ENCODE measurements at places on chromosomes 12 and 14. TPM values are rescaled to one million over a fixed set of nuclear protein-coding genes. Genes with fewer than 3 reads are reported as not detected.

Gene CDC42BPB
- 7.5 TPM for total RNA-seq

Gene SYNDIG1L
- total RNA-seq: not detected

Gene ADAMTS20
- total RNA-seq: not detected

Gene NUAK1
- not detected for total RNA-seq

Gene RNF212B
- total RNA-seq: not detected

Gene ZNF384
- total RNA-seq: 88.6 TPM

DNA sequence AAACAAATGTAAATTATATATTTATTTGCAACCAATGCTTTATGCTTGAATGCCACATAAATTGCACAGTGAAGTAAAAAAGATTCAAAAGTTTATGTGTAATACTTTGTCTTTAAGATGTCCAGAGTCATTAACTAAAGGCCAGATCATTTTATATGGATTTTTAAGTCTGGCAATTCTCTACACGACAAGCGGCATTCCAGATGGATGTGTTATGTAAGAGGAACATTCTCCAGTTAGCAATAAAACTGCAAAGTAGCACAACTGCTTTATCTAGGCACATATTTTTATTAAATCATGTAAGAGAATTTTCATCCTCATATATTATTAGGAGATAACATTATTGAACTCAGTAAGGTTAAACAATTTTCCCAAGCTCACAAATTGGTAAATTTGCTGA lies 1717.7 kb upstream of the SEL1L start:
- DNase-seq: no peak

- DNase-seq: no peak
These were observed 5.2 kb upstream of the TEP1 start for GRCh38 chr14:20418501-20418909.

DNA sequence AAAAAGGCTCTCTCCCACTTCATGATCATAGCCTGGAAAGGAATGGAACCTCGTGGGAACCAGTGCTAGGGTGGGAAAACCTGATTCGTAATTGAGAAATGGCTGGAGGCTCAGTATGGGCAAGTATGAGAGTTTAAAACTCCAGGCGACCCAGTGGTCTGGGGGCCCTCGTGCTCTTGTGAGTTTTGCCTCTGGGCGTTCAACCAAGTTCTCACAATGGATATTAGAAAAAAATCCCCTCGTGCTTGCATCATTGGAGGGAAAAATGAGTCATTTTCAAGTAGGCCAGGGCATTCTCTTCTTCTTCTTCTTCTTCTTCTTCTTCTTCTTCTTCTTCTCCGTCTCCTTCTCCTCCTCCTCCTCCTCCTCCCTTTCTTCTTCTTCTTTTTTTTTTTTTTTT lies 39.0 kb downstream of the GPR68 start:
- DNase-seq: no peak

DNA sequence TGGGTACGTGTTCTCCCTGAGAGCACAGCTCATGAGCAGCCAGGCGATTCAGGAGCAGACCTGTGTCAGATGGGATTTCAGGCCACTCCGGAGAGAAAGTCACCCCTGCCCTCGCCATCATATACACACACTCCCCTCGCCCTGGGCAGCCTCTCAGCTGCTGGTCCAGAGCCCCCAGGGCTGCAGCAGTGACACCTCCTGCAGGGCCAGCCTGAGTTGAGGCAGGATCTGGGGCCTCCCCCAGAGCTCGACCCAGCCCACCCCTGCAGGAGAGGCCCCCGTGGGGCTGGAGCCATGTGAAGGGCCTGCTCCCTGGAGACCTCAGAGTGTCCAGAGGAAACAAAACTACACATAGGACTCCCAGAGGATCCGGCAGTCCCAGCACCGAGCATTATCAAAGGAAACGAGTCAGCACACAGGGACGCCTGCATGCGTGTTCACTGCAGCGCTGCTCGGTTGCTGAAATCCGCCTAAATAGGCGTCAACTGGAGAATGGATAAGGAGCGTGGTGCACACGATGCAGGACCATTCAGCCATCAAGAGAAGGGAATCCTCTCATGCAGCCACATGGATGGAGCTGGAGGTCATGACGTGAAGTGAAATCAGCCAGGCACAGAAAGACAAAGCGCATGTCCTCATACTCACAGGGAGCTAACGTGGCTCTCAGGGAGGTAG lies 104.0 kb downstream of the TNFAIP2 start:
- DNase-seq: no peak

DNA sequence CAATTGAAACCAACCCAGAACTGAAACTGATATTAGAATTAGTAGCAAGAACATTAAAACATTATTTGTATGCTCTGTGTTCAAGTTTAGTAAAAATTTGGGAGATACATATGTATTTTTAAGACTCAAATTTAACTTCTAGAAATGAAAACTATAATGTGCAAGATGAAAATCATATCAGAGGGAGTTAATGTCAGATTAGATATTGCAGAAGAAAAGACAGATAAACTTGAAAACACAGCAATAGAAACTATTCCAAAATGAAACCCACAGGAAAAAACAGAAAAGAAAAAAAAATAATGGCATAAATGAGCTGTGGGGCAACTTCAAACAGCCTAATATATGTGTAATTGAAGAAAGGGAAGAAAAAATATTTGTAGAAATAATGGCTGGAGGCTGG lies 134.9 kb downstream of the DPF3 start:
- DNase-seq: no peak

DNA sequence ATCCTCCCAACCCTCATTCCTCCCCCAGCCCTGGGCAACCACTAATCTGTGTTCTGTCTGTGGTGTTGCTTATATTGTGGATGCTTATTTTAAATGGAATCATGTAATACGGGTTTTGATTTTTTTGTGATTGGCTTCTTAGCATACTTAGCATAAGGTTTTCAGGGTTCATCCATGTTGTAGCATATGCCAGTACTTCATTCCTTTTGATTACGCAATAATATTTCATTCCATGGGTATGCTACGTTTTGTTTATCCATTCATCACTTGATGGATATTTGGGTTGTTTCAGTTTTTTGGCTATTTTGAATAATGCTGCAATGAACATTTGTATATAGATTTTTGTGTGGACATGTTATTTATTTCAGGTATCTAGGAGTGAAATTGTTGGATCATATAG lies 82.9 kb downstream of the TSPAN9 start:
- no peak for DNase-seq

DNA sequence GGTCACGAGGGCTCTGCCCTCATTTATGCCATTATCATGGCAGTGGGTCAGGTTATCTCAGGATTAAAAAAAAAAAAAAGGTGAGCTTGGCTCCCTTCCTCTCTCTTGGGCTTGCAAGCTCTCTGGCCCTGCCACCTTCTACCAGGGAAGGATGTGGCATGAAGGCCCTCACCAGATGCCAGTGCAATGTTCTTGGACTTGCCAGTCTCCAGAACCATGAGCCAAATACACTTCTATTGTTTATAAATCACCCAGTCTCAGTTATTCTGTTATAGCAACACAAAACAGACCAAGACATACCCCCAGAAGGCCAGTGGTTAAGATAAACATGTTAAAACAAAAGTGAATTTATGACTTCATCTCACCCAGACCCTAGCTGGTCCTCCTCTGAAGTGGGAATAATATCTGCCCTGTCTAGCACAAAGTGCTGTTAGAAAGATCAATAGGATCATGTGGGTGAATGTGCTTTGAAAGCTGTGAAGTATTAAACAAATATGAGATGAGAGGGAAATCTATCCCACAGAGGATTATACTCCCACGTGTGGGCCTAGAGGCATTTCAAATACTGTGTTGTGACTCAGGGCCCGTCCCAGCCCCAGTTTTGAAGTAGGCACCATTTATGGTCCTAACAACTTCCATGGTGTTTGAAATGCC lies 88.6 kb downstream of the NINJ2 start:
- DNase-seq: no peak

- DNase-seq: no peak
These were observed 4.5 kb downstream of the FICD start for GRCh38 chr12:108519558-108519957.

GRCh38 chr12:121525411-121525810 lies 55.4 kb downstream of the KDM2B start:
- DNase-seq: no peak

DNA sequence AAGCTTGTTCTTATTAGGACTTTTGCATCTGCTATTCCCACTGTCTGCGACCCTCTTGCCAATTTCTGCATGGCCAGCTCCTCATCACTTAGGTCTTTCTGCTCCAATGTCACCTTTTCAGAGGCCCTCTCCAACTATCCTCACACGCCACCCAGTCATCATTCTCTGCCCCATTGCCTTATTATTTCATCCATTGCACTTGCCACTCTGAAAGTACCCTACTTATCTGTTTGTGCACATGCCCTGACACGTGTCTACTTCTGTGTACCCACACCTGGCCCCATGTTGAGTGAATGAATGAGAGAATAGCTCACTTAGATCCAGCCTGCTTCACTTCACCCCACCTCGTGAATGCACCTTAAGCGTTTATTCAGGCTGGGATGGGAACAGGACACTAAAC lies 218.7 kb upstream of the TBX3 start:
- no peak for DNase-seq

GRCh38 chr12:38391007-38391406 lies 74.4 kb downstream of the ALG10B start:
- no peak for DNase-seq

DNA sequence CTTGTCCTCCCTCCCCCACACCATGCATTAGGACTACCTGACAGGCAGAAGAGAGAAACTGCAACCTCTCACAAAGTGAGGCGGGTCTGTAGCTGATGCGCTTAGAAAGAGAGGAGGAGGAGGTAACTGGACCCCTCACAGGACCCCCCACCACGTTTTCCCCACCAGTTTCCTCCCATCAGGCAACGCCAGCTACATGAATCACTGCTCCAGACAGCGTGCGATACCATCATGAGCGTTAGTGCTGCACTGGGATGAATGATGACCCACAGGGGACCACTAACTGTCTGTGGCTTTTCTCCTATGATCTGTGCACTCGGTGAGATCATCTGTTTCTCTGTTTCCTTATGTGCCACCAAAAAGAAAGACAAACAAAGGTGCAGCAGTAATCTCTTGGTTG lies 77.7 kb downstream of the KCNK10 start:
- DNase-seq: no peak

GRCh38 chr14:29217813-29218450 lies 451.3 kb downstream of the FOXG1 start:
- no peak for DNase-seq

DNA sequence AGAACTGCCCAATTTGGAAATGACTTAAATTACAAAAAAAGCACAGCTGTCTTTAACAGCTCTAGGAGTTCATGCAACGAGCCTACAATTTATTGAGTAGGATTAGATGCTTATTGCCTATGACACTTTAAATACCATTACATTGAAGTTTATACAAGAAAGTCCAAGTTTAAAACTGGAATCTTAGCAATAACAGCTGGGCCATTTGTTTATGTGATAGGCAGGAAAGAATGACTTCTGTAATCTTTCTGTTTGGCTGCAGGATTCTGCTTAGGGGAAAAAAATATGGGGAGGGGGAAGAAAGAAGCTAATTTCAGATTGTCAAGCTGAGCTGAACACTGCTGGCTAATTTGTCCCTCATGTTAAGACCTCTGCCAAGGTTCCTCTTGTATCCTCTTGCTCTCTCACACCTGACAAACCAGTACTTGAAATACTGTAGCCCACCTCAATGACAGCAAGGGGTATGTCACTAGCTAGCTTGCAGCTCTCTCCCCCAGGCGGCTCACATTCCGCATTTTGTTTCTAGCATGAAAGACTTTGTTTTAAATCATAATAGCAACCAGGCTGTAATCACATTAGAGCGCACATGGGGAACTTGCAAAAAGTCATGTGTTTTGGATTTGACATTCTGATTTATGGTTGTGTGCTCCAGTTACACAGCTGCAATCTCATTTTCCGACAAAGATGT lies 384.8 kb downstream of the BMP4 start:
- no peak for DNase-seq

GRCh38 chr14:100554696-100555320 lies 32.4 kb downstream of the BEGAIN start:
- DNase-seq: no peak

- no peak for DNase-seq
These were observed 54.1 kb upstream of the GNG2 start for GRCh38 chr14:51806026-51807023.

GRCh38 chr14:73723797-73724661 lies 9.8 kb upstream of the PNMA1 start:
- DNase-seq: no peak

All from CD4-positive, alpha-beta memory T cell (primary cell).